Activated CD8-positive, alpha-beta memory T cell treated with anti-CD3 and anti-CD28 coated beads for 4 hours (primary cell): ENCODE measurements at places on chromosomes 6 and 20.

DNA sequence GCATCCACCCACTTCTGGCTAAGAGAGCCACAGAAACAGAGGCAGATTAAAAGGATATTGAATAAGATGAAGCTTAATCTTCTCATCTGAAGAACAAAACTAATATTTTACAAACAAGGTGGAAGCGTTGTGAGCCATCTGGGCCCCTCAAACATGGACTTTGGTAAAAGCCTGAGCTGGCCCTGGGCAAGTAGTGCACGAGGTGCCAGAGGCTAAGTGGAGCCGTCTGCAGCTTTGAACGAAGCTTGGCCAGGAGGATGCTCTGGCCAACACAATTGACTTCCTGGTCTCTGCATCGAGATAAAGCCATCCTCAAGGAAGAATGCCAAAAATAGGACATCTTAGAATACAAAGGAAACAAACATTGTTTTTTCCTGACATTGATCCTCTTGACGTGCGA, 53.2 kb upstream of the PLEKHG1 start:
- no peak for DNase-seq

DNA sequence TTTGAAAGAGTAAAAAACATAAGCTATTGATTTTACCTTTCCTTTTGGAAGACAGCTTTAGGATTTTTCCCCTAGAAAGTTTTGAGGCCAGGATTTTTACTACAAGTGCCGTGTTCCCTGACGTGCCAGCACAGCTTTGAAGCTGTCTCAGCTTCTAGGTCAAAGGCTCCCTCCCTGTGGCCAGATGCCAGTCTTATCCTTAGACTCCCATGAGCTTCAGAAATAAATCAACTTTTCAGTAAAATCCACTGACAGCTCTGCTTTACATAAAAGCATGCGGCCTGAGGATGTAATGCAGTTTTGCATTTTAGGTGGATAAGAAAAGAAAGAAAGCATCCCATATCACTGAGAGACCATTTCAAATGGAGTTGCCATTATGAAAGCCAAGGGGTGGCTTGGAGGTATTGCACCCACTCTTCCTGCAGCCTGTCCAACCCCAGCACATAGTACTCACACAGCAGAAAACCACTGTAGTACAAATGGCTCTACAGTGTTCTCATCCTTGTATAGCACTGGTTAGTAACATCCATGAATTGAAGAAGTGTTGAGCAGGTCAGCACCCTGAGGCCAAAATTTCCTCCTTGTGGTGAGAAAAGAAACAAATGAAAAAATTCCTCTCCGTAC, 15.2 kb upstream of the ATXN1 start:
- no peak for DNase-seq

DNA sequence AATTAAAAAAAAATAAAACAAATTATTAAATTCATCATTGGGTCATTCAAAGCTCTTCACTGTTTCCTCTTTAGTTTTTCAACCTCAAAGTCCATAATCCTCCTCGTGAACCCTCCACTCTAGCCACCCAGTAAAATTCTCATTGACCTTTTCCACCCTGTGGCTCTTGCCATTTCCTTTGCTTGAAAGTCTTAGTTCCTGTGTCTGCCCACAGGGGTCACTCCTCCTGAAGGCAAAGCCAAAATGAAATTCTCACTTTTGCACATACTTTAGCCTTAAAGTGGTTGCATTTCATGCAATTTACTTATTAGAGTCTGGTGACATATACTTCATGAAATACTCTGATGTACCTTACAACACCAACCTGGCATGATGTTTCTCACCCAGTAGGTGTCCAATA, 263.7 kb downstream of the BMP2 start:
- no peak for DNase-seq

- no peak for DNase-seq
Observed at GRCh38 chr20:8783734-8784133, 285.2 kb upstream of the PLCB4 start.

- DNase-seq = no peak
Observed at GRCh38 chr6:27896398-27896796, 15.8 kb downstream of the OR2B2 start.

DNA sequence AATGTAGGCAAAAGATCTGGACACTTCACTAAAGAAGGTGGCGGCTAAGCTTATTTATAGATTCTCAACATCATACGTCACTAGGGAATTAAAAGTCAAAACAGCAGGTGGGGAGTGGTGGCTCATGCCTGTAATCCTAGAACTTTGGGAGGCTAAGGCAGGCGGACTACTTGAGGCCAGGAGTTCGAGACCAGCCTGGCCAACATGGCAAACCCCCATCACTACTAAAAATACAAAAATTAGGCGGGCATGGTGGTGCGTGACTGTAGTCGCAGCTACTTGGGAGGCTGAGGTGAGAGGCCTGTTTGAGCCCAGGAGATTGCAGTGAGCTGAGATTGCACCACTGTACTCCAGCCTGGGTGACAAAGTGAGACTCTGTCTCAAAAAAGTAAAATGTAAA, 74.6 kb downstream of the GPX5 start:
- DNase-seq = no peak

DNA sequence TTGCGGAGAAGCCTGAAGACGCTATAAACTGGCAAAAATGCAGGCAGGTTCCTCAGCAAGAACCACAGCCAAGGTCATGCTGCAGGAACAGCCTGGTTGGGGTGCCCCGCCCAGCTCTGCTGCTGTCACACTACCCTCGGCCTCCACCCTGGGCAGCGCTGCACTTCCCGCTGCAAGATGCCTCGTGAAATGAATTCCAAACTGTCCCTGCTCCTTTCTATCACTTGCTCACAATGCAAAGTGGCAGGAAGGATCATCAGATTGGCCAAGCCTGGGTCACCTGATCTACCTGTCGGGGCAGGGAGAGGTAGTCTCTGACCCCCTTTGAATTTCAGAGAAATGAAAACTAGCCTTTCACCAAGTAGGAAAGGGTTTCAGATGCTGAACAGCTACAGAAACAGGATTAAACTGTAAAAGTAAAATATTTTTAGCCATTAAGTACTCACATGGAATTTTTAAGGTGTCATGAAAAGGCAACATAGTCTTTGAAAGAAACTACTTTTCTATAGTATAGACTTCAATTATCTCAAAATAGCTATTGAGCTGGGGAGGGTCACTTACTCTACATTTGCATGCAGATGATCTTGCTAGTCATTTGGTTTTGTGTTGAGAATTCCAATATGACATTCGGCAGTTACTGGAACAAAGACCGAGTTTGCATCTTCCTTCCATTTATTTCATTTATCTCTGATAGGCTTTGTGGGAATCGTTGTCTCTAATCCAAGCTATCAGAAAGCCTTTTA, 236.4 kb upstream of the ASCC3 start:
- no peak for DNase-seq

DNA sequence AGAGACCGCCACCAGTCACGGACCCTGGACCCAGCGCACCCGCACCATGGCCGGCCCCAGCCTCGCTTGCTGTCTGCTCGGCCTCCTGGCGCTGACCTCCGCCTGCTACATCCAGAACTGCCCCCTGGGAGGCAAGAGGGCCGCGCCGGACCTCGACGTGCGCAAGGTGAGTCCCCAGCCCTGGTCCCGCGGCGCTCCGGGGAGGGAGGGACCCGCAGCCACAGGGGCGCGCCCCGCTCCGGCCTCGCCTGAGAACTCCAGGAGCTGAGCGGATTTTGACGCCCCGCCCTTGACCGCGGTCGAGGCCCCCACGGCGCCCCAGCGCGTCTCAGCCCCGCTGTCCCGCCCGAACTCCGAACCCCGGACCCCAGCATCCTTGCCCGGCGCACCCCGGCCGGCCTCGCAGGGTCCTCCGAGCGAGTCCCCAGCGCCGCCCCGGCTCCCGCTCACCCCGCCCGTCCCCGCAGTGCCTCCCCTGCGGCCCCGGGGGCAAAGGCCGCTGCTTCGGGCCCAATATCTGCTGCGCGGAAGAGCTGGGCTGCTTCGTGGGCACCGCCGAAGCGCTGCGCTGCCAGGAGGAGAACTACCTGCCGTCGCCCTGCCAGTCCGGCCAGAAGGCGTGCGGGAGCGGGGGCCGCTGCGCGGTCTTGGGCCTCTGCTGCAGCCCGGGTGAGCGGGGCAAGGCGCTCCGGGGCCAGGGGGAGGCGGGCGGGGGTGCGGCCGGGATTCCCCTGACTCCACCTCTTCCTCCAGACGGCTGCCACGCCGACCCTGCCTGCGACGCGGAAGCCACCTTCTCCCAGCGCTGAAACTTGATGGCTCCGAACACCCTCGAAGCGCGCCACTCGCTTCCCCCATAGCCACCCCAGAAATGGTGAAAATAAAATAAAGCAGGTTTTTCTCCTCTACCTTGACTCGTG, at the start of gene OXT:
Gene OXT, plus strand, starts transcription at position 11 of the 920 bp plus-strand sequence. Its CDS starts 36 bp downstream, at position 47.
- DNase-seq = peak; percentile 57

DNA sequence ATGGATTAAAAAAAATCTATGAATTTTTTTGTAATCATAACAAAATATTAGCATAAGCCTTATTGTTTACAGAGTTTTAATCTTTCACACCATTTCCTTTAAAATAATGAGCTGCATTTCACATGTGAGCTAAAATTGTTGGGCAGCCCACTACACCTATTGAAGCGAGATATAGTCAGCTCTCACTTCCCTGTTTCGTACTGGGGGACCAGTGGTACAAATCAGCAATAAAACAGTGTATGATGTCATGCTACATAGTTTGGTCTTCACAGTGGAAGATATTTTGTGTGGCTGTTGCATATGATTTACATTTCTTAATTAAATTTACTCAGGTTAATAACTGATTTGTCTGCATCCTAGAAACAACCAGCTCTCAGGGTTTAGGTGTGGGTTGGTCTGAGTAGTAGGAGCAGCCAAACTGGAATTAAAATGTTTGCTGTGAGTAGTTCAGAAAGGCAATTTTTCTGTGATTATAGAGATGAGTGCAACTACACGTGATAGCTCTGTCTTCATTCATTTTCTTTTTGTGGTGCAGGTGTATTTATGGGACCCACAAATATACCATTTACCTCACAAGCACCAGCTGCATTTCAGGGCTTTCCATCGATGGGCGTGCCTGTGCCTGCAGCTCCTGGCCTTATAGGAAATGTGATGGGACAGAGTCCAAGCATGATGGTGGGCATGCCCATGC, 99.3 kb downstream of the B3GAT2 start:
- no peak for DNase-seq

GRCh38 chr20:33415948-33416347, 14.6 kb upstream of the CDK5RAP1 start:
- DNase-seq = no peak

GRCh38 chr6:48199499-48199898, 88.5 kb upstream of the PTCHD4 start:
- no peak for DNase-seq

- DNase-seq = no peak
Observed at GRCh38 chr6:103750603-103751002, 1109.1 kb downstream of the HACE1 start.

DNA sequence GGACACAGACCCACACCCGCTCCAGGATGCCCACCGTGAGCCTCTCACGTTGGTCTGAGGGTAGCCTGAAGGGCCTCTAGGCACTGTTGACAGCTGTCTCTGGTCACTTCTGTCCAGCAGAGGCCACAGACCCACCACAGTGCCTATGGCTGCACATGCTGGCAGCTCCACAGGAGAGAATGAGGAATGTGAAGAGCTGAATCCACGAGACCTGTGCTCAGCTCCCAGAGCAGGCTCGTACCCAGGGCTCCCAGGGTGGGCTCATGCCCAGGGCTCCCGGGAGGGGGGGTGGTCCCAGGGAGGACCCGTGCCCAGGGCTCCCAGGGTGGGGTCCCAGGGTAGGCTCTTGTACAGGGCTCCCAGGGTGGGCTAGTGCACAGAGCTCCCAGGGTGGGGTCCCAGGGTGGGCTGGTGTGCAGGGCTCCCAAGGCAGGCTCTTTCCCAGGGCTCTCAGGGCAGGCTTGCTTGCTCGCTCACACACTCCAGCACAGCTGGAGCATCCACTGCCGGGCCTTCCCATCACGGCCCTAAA, 201.0 kb downstream of the SYNDIG1 start:
- no peak for DNase-seq

GRCh38 chr20:21166801-21167200, 40.9 kb downstream of the KIZ start:
- no peak for DNase-seq

GRCh38 chr6:54044059-54044458, 67.2 kb upstream of the MLIP start:
- DNase-seq = no peak

DNA sequence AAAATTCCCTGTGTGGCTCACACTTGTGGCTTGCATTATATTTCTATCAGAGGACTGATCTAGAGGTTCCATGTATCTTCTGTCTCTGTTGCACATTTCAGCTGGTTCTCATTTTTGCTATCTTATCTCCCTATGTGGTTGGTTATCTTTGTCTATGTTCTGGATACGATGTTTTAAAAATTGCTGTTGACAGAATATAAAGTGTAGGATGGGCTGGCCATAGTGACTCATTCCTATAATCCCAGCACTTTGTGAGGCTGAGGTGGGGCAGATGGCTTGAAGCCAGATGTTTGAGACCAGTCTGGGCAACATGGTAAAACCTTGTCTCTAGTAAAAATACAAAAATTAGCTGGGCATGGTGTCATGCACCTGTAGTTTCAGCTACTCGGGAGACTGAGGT, 9.9 kb upstream of the ULBP3 start:
- no peak for DNase-seq

DNA sequence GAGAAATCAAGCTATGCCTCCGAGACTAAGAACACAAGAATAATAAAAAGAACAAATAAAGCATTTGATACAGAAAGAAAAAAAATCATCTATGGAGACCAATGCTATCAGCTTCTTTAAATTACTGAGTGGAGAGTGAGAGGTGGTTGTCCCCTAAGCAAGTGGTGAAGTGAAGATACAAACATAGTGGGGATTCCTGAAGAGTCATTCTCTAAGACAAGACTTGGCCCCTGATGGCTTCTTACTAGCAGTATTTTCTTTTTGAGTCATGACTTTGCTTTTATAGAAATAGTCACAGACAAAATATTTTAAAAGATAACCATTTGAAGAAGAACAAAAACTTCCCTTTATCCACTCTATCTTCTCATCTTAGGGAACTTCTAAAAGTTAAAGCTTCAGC, 261.4 kb upstream of the PRDM1 start:
- DNase-seq = no peak

- DNase-seq = no peak
Observed at GRCh38 chr20:48962976-48963771, 41.7 kb downstream of the ARFGEF2 start.

- no peak for DNase-seq
Observed at GRCh38 chr6:102114402-102114801, 720.9 kb downstream of the GRIK2 start.

DNA sequence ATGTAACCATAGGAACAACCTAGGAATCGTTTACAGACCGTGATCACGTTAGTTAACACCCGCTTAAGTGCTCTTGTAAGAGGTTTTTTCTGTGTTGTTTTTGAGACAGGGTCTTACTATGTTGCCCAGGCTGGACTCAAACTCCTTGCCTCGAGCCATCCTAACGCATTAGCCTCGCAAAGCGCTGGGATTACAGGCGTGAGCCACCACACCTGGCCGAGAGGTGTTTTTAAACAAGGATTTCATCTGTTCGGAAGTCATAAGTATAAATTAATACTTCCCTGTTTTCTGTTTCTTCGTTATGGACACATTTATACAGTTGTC, 727 bp downstream of the MRS2 start:
- DNase-seq = no peak

- no peak for DNase-seq
Observed at GRCh38 chr6:16844183-16844582, 82.9 kb upstream of the ATXN1 start.
